Esophagus mucosa (tissue), 1 donor: ENCODE measurements at places on chromosomes 6 and 20.

DNA sequence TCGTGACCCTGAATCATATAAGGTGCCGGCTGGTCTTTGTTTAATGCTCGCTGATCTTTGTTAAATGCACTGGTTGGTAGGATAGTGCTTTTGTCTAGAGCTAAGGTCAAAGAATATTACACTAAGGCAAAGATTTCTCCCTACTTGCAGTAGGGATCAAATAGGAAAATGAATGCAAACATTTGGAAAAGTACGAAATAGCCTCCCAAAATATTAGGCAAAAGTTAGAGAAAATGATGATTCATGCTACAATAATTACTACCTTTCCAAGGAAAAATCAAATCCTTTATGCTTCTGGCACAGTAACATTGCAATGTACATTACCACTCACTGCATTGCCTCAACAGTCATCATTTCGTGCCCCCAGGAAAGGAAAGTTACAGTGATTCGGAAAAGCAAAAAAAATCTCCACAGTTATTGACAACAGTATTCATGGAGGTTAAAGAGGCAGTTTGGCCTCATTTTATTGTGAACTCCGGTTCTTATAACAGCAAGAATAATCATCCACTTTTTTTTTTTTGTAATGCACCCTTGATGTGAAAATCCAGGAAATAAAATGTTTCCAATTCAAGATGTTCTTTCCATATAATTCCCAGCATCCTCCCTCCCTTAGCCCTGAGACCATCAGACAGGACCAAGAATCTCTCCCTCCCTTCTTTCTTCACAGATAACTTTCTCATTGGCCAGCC is 61.7 kb upstream of the ZMYND8 start:
- no peak for ATAC-seq

GRCh38 chr6:14964556-14965270 is 281.2 kb upstream of the JARID2 start:
- ATAC-seq: no peak

- ATAC-seq: no peak
Measured at GRCh38 chr6:26213334-26214075, 126.3 kb downstream of the HFE start.

DNA sequence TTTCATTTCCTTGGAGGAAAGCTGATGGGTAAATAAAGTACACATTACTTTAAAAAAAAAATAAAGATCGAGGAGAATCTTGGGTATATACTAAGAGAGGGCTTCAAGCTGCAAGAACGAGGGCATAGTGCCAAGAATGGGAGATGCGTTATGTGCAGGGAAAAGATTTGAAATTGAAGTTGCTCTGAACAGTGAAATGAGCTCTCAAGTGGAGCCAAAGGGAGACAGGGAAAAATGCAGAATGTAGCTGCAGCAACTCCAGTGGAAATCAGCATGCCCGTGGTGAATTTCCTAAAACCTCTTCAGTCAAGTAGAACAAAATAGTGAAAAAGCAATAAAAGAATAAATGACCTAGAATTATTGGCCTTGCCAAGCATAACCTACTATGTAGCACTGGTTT is 11.4 kb upstream of the COL9A1 start:
- no peak for ATAC-seq

DNA sequence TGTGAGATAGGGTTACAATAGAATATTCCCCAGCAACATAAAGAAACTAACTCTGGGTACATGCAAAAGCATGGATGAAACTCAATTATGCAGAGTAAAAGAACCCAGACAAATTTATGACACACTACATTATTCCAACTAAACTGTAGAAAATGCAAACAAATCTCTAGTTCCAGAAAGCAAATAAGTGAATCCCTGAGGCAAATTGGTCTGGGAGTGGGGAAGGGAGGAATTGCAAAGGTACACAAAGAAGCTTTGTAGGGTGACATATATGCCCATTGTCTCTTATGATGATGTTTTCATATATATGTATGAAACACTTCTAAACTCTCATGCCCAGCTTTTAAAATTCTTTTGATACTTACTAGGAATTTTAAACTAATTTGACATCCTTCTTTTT is 266.0 kb downstream of the CDKAL1 start:
- ATAC-seq: no peak

GRCh38 chr6:31717499-31718222 is 2.5 kb downstream of the LY6G6D start:
- peak; percentile 42 for ATAC-seq

DNA sequence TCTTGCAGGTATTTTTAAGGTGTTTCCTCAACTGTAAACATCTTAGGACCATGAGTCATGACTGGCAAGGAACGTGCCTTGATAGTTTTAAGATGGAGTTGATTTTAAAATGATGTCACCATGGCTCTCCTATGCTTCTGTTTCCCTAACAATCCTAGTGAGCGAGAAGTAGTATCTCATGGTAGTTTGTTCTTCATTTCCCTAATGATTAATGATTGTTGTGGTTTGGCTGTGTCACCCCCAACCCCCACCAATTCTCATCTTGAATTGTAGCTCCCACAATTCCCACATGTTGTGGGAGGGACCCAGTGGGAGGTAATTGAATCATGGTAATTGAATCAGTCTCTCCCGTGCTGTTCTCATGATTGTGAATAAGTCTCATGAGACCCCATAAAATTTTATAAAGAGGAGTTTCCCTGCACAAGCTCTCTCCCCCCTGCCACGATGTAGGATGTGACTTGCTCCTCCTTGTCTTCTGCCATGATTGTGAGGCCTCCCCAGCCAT is 16.8 kb upstream of the BNIP5 start:
- peak; percentile 28 for ATAC-seq

- ATAC-seq: no peak
Measured at GRCh38 chr20:54201268-54201846, 6.5 kb upstream of the PFDN4 start.

DNA sequence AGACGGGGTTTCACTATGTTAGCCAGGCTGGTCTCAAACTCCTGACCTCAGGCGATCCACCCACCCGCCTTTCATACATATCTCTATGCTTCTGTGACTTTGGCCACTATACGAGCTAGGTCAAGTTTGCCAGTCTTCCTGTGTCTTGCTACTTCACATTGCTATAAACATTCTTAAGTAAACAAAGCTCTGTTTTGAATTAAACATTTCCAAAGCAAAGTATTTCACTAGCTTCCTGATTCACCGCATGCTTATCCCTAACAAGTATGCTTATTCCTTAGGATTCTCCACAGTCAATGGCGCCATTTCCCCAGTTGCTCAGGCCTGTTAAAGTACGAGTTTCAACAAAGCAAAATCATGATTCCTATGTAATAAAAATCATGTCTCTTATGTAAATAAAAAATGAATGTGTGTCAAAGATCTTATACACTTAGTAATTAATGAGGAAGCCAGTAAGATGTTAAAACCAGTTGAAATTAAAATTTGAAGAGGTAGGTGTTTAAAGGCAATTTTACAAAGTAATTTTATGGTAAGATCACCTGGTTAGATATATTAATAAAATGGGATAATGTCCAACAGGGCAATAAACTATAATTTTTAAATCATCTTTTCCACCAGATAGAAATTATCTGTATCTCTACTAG is 88.5 kb downstream of the PRKN start:
- ATAC-seq: no peak

GRCh38 chr20:59976156-59976782 is 18.0 kb downstream of the CDH26 start:
- no peak for ATAC-seq

GRCh38 chr6:109263873-109264700 is 118.2 kb downstream of the CD164 start:
- ATAC-seq: no peak

GRCh38 chr6:36949636-36950035 is 4.9 kb upstream of the PI16 start:
- ATAC-seq: no peak

DNA sequence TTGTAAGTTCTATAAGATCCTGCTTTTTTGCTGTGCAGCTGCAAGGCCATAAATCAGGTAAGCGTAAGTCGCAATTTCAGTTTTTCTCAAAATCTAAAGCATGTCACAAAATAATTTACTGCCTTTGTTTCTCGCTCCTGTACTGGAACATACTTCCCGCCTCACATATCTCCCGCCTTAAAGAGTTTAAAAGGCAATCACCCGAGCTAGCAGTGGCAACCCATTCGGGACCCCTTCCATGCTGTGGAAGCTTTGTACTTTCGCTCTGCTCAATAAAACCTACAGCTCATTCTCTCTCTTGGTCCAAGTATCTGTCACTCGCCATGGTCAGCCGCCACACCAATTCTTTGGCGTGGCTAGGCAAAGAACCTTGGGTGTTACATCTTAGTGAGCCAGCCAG is 34.0 kb downstream of the CEP85L start:
- no peak for ATAC-seq

DNA sequence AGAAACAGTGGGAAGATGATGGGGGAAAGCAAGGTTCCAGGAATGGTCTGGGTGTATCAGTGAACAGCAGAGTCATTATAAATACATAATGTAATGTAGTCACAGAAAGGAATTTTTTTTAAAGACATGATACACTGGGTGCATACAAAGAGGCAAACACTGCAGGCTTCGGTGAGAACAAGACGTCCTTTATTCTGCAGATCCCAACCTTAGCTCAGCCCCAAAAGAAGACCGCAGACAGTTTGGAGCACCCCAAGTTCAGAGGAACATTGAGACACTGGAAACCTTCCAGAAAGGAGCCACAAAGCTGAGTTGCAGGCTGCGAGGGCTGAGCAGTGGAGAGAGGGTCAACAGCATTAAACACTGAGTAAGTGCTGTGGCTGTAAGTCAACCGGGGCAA is 30.6 kb upstream of the FOXC1 start:
- ATAC-seq: no peak

DNA sequence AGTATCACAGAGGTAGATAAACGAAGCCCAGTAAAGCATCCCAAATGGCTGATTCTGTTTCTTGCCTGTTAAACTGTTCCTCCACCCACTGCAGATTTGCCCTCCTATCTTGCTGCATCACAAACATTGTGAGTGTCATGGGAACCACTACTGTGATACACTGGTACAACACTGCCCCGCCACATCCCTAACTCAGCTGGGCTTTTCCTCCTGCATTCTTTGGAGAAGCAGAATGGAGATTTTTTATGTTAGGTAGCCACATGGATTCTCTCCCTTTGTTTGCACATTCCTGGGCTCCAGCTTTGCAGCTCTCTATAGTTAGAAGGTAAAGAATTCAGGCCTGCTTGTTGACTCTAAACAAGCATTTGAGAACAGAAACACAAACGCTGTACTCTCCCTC is 234.1 kb downstream of the TMEM242 start:
- no peak for ATAC-seq

GRCh38 chr20:63698739-63699465 is 2.5 kb downstream of the TNFRSF6B start:
- peak; percentile 63 for ATAC-seq

- ATAC-seq: no peak
Measured at GRCh38 chr6:106126482-106126881, 40.3 kb downstream of the PRDM1 start.

GRCh38 chr6:52385074-52385473 is 23.1 kb downstream of the PAQR8 start:
- ATAC-seq: no peak

DNA sequence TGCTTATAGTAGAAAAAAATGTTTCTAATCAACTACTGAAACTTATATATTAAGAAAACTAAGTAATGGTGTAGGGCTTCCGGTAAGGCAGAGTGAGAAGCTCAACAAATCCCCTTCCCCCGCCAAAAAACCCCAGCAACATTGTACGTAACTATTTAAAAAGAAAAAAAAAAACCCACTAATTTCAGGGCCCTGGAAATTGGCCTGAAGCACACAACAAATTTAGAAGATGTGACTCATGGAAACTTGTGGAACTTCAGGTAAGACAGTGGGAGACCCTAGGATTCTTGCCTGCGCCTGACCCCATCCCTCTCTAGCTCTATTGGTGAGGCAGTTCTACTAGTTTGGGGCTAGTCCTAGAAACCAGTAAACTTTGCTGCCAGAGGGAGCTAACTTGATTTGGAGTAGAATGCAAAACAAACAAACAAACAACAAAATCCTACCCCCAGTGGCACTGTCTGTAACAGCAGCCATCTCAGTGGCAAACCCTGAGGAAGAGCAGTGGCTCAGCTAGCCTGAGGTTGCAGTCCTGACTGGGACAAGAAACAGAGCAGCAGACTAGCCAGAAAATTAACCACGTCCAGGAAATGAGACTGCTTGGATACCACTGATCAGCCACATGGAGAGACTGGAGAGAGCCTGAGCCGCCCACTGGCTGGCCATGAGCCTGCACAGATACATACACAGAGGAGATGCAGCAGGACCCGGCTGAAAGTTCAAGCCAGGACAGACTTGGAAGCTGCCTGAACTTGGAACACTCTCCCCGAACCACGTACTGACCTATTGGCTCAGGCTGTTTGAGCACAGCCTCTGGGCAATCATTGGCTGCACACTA is 135.1 kb downstream of the TBXT start:
- no peak for ATAC-seq

- peak; percentile 83 for ATAC-seq
Measured at GRCh38 chr6:134240665-134241431, 77.1 kb downstream of the SGK1 start.

GRCh38 chr6:131680868-131681267 is 20.3 kb downstream of the OR2A4 start:
- no peak for ATAC-seq

DNA sequence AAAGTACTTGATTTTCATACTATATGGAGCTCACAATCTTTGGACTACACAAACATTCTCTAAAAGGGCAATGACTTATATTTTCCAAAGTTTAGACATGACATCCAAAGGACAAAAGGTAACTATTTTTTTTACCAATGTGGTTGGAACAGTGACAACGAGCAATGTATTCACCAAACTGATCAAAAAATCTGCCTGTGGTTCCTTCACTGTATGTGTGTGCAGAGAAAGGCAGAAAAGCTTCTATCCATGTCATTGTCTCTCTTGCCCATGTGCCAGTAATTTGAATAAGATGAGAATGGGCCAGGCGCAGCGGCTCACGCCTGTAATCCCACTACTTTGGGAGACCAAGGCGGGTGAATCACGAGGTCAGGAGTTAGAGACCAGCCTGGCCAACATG is 25.5 kb downstream of the MCUR1 start:
- ATAC-seq: no peak

GRCh38 chr6:27040244-27041042 is 207.1 kb upstream of the PRSS16 start:
- ATAC-seq: no peak

DNA sequence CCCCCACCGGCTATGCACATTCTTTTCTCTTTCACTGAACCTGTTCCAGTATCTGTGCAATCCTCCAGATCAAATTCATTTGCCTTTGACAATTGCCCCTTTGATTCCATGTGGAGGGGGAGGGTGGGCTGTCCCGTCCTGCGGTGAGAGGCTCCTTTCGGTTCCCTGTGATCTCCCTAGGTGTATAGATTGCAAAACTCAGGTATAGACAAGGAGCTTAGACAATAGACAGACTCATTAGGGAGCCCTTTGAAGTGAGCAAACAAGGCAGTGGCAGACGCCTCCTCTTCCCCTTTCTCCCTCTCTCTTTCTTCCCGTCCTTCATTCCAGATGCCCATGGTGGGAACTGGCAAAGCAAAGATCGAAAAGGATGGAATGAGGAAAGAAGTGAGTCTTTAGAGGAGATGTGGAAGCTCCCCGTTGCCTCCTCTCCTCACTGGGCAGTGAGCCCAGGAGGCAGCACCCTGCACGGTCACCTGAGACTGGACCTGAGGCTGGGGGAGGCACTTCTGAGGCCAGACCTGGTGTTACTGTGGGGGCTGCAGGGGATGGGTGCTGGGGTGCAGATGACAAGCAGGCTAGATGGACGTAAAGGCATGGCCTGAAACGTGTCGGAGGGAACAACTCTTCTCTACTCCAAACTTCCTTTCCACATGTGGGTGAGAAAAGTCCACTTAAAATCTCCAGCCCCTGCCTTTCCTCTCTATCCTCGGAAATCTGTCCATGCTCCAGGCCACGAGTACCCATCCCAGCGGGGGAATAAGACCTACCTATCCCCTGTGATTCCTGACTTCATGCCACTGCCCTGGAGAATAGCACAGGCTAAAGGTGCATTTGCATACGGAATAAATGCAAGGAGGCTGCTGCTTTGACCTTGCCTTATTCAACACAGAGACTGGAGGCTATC is 256.6 kb upstream of the FOXQ1 start:
- ATAC-seq: peak; percentile 46
